Upper lobe of left lung (tissue), 6 donors: ENCODE measurements at places on chromosomes 1 and 21.

- DNase-seq = no peak
These were observed 20.3 kb upstream of the TBX19 start for GRCh38 chr1:168260393-168260792.

- no peak for DNase-seq
These were observed 68.2 kb downstream of the POFUT2 start for GRCh38 chr21:45219517-45219916.

DNA sequence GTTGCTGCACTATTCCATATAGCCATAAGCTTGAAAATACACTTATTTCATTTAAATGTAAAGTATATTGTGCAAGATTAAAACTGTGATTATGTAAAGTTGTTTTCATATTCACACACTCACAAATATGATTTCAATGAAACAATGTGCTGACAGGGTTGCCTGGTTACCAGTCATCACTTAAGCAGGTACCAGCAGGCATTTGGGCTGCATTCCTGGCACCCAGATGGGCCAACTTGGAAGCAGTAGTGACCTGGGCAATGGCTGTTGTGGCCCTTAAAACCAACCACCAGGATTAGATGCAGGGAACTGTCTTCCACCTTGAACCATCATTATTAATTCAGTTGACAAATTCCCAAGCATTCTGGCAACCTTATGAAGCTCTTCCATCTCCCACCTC is 45.0 kb upstream of the RASAL2 start:
- no peak for DNase-seq

- no peak for DNase-seq
These were observed 36.5 kb downstream of the SMYD3 start for GRCh38 chr1:246470585-246470984.

DNA sequence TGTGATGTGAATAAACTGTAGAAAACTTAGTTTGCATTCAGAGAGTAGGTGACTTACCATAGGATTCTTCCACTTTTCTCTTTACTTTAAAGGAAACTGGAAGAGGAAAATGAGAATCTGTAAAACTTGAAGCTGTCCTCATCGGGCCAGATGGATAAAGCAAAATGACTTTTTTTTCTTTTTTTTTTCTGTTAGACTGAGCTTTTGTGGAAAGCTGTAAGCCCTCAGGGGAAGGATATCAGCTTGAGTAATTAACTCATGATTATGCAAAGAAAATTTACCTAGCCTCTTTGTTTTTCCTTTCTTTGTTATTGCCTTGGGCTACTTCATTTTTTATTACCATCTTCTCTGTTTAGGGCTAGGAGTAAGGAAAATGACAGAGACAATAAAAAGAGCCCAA is 53.4 kb downstream of the DPH5 start:
- DNase-seq = no peak

GRCh38 chr1:233094691-233095090 is 144.3 kb downstream of the NTPCR start:
- no peak for DNase-seq

DNA sequence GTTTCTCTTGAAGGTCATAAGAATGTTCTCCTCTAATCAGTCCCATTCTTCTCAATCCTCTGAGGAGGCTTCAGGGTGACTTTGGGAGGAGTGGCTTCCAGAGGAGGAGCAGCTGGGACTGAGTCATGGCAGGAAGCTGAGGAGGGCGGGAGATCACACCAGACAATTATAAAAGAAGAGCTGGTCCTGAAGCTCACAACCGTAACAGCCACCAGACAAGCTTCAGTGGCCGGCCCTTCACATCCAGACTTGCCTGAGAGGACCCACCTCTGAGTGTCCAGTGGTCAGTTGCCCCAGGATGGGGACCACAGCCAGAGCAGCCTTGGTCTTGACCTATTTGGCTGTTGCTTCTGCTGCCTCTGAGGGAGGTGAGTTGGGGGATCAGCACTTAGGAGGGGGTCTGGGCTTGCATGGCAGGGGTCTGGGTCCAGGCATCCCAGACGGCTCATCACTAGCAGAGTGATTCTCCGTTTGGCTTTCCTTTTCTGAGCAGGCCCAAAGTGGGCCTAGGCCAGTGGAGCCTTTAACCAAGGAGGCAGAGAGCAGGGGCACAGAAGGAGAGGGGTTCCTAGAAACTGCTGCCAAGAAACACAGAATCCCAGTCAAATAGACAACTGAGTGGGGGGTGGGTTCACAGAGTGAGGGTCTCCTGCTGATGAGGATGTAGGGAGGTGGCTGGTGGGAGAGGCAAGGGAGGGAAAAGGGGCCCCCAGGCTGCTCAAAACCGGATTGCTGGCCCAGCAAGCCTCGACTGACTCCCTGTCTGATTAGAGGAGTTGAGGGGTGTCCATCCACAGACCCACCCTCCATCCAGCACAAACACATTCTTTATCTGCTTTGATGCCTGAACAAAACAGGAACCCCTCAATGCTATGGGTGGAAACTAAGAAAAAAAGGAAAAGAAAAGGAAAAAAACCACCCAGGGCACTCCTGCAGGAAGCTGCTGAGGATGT is at the start of gene ECM1:
Gene ECM1, plus strand, starts transcription at position 198 of the 953 bp plus-strand sequence. Its CDS starts 101 bp downstream, at position 299.
- no peak for DNase-seq

DNA sequence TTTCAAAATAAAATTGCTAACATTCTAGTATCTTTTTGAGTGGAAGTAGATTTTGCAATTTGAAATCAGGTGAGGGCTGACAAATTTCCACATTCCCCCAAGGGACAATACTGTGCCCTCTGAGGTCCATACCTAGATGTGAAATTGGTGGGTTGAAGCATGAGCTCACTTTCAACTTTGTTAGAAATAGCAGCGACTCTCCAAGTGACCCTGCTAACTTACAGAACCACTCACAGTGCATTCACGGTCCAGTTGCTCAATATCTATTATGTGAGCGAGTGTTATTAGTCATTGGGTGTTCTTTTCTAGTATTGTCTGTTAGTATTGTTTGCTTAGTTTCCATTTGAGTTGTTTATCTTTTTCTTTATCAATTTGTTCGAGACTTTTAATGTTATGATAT is 53.6 kb upstream of the ASB17 start:
- DNase-seq = no peak

DNA sequence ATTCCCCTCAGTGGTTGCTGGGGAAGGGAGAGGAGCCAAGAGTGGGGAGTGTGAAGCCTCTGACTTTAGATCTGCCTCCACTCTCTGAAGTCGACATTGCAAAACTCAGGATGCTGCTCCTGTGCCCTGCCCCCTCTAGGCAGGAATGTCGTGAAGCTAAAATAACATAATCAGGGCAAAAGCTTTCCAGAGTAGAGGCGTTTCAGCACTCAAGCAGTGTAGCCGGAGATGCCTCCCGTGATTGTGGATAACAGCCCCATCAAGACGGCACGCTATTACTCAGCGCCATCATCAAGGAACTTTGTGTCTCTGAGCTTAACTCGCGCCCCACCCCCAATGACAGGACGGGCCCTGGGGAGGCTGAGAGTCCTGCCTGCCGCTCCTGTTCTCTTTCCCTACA is 60.0 kb downstream of the FBXO2 start:
- no peak for DNase-seq

DNA sequence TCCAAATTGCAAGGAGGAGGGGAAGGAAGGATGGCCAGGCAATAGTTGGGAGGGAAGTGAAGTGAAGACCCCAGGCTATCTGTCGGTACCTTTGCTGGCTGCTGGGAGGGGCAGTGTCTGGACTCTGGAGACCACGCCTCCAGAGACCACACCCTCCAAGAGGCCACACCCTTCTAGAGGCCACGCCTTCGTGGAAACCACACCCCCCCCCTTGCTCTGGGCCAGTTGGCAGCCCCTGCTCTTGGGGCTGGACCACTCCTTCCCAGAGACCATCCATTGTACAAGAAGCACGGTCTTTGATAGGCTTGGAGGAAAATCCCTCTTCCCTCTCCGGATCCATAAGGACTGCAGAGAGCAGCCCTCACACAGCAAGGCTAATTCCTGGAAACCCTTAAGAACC is 73.1 kb downstream of the RYR2 start:
- DNase-seq = no peak

GRCh38 chr1:54483875-54484437 is 64.1 kb upstream of the ACOT11 start:
- no peak for DNase-seq

DNA sequence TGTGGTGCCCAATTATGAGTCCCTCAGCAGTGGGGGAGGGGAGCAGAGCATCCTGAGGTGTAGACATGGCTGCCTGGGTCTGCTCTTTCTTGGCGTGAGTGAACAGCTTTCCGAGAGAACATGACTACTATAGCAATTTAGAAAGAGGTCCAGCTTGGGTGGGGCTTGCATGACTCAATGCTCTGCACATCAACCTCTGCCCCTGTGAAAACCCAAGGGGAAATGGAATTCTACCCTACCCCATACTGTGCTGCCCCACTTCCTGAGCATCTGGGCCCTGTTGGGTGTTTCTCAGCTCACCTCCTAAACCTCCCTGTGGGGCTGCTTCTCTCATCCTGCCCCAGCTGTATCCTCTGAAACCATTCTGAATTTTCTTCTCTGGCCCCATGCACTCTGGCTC is 8.2 kb upstream of the AZIN2 start:
- no peak for DNase-seq

DNA sequence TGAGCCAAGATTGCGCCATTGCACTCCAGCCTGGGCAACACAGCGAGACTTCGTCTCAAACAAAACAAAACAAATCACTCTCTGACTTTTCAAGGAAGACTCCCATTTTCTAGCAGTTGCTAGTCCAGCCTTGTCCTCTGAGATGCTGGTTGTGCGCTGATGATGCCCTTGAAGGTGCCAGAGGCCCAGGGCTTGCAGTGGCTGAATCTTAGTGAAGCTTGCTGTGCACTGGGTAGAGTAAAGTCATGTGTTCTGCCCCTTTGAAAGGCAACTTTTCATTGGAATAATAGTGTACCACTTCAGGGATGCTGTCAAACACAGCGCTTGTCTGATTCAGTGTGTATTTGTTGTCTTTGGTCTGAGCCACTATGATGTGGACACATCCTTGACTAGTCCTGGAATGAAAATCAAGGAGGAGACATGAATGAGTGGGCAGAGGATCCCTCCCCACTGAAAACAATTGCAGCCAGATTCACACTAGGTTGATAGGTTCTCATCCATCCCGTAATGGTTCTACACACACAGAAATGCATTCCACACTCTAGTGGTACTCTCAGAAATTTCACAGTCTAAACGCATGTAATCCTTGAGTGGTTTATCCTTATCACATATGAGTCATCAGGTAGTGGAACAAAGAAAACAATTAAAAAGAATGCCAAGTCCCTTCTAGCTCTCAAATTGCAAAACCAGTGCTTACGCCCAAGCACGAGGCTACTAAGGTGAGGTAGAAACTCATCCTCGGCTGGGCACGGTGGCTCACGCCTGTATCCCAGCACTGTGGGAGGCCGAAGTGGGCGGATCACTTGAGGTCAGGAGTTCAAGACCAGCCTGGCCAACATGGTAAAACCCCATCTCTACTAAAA is 17.8 kb upstream of the TDRD10 start:
- DNase-seq = peak; percentile 76

DNA sequence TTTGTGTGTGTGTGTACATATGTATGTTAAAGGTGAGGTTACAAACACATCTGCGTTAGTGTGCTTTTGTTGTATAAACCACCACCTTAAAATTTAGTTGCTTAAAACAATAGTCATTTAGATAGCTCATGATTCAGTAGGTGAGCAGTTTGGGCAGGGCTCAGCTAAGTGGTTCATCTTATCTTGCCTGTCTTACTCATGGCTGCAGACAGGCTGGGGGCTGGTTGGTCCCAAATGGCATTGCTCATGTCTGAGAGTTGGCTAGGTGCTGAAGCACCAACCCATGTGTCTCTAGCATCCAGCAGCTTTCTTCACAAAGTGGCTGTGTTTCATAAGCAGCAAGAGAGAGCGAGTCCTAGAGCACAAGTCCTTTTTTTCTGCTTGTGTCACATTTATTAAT is 91.4 kb downstream of the MACF1 start:
- DNase-seq = no peak

- no peak for DNase-seq
These were observed 322.1 kb upstream of the TMPRSS15 start for GRCh38 chr21:18725653-18726052.

DNA sequence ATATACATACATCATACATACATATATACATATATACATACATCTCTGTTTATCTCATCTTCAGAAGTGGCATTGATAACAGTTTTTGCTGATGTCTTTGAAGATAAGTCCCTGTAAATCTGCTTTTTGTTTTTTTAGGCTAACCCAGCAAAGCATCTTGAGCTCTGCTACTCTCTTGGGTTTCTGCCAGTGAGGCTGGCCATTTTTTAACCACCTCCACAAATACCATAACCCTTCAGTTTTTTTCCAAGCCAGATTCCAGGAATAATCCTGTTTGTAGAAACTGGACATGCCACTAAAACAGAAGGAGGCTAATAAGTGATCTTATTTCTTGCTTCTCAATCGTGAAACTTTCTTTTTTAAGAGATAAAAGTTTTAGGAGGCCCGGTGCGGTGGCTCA is 21.6 kb downstream of the SDHC start:
- no peak for DNase-seq

- no peak for DNase-seq
These were observed 30.1 kb downstream of the RHEX start for GRCh38 chr1:206082831-206083695.

- DNase-seq = no peak
These were observed 2.1 kb upstream of the EDN2 start for GRCh38 chr1:41486371-41487125.

DNA sequence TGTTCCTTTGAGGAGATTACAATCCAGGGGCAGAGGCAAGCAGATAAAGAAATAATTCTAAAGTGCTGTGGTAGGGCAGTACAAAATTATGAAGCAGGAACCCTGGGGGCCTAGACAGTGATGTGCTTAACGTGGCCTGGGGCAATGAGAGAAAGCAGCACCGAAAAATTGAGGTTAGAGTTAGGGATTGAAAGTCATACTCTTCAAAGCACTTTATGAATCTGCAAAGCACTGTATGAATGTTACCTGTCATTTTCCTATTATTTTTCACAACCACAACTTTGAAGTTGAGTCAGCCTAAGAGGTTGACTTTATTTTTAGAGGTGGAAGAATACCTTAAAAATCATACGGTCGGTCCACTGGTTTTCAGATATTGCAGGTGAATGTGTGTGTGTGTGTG is 183.4 kb upstream of the NFIA start:
- DNase-seq = no peak

DNA sequence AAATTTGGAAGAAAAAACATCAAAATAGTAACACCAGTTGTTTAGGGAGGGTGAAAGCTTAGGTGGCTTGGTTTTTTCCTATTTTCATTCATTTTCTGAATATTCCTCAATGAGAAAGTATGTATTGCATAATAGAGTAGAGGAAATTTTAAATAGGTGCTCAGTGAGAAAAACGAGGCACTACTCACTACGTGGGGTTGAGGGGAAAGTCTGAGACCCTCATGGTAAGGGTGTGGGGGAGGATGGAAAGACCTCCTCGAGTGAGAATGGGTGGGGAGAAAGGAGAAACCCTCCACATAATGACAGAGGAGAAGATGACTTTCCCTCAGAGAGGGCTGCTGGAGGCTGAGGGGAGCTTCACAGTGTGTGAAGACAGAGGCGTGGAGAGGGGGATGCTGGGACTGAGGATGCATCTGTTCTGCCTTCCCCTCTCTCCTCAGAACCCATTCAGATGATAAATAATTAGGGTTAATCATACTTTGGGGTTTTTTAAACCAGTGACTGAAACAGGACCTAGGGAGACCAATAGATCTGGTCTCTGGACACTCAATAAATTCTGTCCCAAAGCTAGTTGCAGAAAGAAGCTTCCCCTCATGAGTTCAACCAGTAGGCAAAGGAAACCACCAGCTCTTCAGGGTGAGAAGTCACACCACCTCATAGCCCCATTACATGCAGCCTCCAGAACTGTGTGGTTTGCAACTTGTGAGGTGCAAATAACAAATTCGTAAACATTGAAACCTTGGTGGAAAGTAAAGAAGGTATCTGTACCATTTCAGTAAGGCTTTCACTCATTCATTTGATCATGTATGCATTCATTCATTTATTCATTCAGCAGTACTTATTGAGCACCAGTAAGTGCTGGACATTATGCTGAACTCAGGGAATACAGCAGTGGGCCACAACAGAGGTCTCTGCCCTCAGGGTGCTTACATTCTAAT is 17.1 kb downstream of the SLAMF7 start:
- no peak for DNase-seq
